ENCODE measurements at places on chromosomes 7 and 10.

DNA sequence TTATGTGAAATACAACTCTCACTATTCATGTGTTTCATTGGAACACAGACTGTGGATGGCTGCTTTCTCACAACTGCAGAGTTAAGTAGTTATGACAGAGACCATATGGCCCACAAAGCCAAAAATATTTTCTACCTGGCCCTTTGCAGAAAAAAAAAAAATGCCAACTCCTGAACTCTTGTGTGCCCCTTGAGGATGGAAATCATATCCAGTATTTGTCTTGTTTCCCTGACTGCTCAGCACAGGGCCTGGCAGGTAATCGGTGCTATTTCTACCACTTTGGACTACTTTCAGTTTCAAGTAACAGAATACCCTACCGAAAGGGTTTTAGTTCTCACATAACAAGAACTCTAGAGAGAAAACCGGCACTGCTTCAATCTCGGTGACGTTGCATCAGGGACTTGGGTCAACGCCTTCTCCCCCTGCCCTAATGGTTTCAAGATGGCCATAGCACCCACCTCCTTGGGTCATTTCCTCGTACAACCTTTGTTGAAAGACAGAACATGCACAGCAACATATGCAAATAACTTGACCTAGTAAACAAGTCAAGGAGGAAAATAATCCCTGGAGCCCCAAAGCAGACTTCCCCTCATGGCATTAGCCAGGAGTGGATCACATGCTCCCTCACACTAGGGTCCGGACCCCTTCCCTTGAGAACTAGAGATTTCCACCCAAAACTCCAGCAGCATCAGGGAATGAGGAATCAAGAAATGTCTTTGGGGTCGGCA, 11.8 kb upstream of the GPNMB start:
- DNase-seq, result no peak

- DNase-seq, result no peak
Observed at GRCh38 chr10:22475651-22476600, 130.6 kb downstream of the SPAG6 start.

DNA sequence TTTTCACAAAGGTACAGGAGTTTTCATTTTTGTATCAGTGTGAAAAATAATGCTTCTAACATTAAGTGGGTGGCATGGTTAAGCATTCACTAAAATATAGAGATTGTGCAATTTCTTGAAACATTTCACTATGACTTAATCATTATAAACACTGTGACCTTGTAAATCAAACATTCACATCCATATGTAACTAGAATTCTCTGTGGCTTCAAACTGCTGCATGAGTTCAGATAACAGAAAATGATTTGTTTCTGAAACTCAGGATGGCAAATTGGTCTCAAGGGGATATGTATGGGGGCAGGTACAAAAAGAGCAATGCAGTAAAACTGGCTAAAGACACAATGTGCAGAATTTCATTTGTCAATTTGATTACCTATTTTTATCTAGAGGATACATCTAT, 3.8 kb downstream of the FAM133B start:
- DNase-seq, result no peak

DNA sequence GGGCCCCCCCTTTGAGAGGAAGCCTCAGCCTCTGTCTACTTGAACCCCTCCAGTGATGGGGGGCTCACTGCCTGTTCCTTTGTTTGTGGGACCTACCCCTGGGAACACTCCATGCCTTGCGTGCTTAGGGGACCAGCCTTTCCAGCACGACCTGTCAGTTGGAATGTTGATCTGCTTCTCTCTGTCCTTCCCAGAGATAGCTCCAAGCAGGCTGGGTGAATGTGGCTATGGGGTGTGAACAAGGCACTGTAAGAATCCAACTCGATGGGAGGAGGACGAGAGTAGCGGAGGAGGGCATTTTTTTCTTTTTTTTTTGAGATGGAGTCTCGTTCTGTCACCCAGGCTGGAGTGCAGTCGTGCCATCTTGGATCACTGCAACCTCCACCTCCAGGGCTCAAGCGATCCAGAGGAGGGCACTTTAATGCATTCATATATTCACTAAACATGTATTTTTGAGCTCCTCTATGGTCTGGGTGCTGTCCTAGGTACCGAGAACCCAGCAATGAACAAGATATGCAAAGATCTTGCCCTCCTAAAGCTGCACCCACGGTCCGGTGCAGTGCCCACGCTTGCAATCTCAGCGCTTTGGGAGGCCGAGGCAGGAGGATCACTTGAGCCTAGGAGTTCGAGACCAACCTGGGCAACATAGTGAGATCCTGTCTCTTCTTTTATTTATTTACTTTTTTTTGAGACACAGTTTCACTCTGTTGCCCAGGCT, 8.5 kb downstream of the CLIP2 start:
- no peak for DNase-seq

- DNase-seq, result no peak
Observed at GRCh38 chr10:122124808-122125207, 135.8 kb downstream of the TACC2 start.

GRCh38 chr7:86920154-86920553, 139.3 kb downstream of the ELAPOR2 start:
- no peak for DNase-seq

DNA sequence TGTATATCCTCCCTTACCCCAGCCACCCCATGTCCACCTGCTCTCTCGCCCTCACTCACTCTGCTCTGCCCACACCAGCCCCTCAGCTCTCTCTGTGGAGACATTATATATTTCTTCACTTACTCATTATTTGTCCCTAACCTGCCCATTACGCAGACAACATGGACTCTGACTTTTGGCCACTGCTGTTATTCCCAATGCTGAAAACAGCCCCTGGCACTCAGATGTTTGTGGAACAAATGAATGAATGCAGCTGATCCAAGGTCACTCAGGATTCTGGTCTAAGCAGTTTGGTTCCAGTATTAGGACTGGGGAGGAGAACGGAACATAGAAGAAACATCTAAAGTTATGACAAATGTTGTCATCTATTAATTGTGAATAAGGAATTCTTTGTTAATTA, 26.7 kb downstream of the GNA12 start:
- DNase-seq, result no peak

GRCh38 chr10:80619036-80619435, 81.3 kb downstream of the SH2D4B start:
- no peak for DNase-seq
